ENCODE measurements at places on chromosomes 16 and 17.

- peak; percentile 69 for DNase-seq
Measured at GRCh38 chr17:75843577-75844529, at the start of gene UNC13D. Gene UNC13D, minus strand, starts transcription at chr17:75844404. Its CDS starts 67 bp downstream, at chr17:75844337.

DNA sequence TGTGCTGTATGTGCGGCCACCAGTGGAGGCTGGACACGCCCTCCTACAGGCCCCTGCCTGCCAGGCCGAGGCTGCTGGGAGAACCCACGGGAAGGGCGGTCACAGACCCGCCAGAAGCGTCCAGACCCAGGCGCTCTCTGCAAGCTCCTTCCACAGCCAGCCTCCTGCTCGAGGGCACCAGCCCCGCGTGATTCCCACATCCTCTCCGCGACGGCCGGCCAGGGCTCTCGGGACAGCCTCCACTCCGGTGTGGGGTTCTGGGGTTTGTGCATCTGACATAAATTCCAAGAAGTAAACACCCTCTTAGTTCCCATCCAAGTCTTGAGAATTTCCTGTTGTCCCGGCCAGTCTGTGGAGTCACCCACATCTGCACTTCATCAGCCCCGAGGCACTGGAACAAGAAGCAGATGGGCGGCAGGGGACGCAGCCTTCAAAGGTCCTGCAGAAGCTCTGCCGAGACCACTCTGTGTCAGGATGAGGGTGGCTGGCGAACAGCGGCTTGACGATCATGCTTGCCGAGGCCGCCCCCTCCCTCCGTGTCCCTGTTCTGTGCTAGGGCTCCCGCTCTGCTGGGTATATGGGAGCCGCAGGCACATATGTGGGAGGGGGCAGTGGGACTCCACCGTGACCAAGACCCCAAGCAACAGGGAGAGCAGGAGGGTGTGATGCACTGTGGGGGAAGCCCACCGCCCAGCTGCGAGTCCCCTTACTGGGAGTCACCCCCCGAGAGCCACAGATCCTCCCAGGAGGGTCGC lies 2.4 kb upstream of the TMEM204 start:
- no peak for DNase-seq

DNA sequence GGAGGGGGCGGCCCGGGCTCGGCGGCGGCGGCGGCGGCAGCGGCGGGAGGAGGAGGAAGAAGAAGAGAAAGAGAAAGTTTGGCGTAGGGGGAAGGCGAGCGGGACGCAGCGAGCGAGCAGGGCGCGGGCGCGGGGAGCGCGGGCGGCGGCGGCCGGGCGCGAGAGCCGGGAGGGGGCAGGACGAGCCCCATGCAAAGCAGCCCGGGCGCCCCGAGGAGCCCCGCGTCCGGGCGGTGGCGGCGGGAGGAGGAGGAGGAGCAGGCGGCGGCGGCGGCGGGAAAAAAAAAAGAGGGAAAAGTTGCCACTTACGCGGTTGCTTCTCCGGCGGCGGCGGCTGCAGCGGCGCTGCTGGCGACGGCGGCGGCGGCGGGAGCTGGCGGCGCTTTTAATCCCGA lies 10.3 kb upstream of the ZFHX3 start:
- peak; percentile 44 for DNase-seq

GRCh38 chr16:4106516-4106915 lies 9.7 kb downstream of the ADCY9 start:
- no peak for DNase-seq

- no peak for DNase-seq
Measured at GRCh38 chr16:15770107-15770506, 86.7 kb downstream of the MYH11 start.

DNA sequence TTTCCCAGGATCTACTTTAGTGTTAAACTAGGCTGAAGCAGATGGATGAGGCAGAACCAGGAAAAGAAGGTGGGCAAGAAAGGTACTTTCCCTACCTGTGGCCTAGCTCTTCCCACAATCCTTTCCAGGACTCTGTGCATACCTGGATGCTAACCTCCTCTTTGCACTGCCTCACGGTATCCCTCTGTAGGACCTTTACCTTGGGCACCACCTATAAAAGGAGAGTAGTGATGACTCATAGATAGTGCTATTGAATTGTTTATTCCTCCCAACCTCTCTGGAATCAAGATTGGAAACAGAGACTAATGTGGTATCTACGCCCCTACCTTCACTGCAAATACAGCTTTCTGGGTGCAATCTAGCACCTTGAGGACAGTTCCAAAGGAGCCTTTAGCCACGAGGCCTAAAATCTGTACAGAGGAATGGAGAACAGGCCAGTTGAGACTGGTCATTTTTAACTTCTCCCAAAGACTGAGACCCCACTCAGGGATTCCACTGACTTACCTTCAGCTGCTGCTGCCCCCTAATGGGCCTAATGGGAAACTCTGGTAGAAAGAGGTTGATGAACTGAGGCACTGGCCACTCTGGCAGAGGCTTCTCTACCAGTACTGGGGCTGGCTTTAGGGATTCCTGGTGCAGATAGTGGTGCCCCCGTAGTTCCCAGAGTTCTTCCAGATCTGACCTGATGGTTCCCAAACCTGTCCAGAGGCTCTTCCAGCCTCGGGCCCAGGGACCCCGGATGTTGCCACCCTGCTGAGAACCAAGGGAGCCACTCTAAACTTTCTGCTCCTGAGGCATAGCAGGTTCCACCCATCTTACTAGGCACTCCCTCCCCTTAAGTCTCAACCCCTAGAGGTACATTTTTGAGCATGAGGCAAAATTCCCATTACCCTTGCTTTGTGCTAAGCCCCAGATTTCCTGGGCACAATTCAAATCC lies 781 bp downstream of the RSKR start:
- peak; percentile 38 for DNase-seq

DNA sequence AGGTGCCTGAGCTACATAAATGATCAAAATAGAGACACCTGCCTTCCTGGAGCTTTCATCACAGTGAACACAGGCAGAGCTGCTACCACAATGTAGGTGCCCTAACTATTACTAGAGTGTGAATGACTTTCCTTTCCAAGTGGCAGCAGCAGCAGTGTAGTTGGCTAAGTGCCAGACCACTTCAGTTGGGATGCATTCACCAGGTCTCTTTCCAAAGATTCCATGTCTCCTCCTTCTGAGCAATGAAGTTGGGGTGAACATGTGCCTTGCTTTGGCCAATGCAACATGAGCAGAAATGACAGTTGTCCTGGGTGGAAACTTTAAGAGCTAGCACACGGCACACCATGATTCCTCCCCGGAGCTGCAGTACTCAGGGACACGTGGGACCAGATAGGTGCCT lies 23.3 kb upstream of the CACNG4 start:
- DNase-seq = no peak

DNA sequence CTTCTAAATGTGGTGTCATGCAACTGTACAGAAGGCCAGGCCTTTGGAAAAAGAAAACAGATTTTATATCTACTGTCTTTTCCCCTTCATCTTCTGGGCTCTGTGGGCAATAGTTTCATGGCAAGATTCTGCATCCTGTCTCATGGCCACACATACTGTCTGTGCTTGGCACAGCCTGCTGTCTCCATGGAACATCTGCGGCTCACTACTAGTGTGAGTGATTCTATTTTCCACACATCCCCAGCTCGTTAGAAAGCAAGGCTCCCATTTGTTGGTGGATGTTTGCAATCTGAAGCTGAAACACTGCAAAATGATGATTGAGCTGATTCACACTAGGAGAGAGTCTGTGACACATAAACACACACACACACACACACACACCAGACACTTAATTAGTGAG lies 32.4 kb downstream of the CACNG3 start:
- DNase-seq = no peak

GRCh38 chr16:13150181-13150885 lies 248.9 kb downstream of the SHISA9 start:
- no peak for DNase-seq

DNA sequence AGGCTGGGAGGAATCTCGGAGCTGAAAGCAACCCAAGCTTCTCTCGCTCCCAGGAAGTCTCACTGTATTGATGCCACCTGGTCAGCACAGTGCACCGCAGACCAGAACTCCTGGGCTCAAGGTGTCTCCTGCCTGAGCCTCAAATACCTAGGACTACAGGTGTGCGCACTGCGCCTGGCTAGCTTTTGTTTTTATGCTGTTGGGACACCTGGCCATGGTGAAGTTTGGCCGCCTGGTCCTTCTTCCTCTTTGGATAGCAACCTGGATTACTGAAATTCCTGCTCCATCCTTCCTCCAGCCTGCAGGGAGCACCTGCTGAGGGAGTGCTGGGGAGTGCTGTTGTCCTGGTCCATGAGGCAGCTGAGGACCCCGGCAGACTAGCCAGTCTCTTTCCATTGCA lies 56.6 kb downstream of the COTL1 start:
- no peak for DNase-seq

DNA sequence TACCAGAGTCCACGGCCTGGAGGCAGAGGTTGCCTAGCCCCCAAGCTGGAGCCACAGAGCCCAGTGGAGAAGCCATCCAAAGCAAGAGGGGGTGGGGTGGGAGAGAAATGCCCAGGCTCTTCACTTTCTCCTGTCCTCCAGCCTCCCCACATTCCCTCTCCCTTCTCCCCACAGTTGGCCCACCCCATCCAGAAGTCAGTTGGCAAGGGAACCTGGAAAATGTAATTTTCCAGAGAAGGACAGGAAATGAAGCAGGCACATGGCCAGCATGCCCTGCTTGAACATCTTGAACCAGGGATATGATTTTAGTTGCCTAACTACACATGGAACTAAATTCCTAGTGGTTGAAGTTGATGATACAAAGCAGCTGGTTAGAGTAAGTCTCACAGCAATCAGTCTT lies 73.3 kb upstream of the IRX6 start:
- DNase-seq = no peak

DNA sequence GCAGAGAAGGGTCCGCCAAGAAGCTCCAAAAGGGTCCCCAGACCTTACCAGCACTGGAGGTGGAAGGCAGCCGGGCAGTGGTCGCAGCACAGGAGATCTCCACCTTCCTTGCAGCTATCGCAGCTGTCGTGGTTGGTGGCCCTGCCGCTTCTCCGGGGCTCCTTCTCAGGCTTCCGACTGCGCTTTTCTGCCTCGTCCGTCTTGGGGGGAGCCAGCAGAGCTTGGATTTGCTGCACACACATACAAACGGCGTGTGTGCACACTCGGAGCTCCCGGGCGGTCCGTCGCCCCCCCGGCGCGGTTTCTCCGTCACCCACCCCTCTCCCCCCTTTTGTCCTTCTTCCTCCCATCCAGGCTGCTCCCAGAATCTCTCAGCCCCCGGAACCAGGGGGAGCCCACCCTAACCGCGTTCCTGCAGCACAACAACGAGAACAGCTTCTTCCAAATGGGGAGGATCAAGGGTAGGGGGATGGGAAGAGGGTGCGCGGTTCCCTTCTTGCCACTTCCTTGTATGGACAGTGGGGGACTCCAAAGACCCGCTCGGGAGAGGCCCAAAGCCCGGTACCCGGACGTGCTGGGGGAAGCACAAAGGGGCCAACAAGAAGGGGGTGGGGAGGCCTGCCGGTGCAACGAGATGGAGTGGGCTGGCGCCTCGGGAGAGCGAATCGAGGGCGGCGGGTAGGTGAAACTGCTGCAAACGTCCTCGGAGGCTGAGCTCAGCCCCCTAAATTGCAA lies 1.1 kb downstream of the PHF12 start:
- DNase-seq = peak; percentile 58

GRCh38 chr17:70295731-70296130 lies 126.4 kb downstream of the KCNJ2 start:
- DNase-seq = no peak

- DNase-seq = peak; percentile 75
Measured at GRCh38 chr16:67399218-67399733, 6.0 kb upstream of the TPPP3 start.

DNA sequence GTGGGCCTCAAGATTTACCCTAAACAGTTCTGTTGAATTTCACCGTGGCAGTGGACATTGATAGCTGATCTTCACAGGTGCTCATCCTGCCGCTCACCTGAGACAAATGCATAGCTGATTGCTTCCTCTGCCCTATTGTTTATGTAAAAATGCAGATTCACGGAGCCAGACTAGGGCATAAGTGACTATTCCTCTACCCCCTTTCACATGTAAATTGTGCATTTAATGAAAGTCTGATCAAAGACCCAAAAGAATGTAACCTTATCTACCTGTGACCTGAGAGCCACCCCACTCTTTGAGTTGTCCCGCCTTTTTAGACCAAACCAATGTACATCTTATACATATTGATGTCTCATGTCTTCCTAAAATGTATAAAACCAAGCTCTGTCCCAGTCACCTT lies 312.4 kb upstream of the CDH5 start:
- no peak for DNase-seq

DNA sequence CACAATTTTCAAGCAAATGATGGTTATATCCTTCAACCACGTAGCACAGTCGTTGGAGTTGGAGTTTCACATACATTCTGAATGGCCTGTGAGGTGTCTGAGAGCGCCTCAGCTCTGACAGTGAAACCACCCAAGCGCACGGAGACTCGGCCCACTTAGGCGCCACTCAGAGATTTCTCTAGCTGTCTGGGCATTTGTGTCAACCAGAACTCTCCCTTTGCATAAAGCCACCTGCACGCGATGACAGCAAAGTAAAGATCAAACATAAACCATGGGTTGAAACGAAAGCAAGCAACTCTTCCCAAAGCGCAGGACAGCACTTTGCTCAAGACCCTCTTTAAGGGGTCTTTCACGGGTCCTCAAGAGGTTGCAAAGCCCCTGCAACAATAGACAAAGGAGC lies 533 bp downstream of the SLC6A4 start:
- no peak for DNase-seq

DNA sequence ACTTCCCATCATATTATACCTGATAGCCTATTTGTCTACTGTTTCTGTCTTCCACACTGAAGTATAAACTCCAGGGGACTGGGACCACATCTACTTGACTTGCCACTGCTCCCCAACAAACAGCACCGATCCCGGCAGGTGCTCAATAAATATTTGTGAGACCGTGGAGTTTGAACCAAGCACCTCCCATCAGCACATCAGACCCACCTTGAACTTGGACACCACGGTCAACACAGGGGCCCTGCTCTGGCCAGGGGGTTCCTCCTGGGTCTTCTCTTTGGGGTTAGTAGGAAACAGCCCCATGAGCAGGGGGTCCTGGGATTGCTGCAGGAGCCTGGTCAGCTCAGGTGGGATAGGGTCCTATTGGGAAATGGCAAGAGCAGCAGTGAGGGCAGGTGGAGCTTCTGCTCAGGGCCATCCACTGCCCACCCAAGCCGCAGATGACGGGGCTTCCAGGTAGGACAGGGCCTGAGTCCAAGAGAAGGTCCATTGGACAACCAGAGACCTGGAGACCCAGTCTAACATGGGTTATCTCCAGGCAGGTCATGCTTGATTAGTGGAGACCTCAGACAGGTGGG lies 19.9 kb downstream of the ZNHIT3 start:
- no peak for DNase-seq

DNA sequence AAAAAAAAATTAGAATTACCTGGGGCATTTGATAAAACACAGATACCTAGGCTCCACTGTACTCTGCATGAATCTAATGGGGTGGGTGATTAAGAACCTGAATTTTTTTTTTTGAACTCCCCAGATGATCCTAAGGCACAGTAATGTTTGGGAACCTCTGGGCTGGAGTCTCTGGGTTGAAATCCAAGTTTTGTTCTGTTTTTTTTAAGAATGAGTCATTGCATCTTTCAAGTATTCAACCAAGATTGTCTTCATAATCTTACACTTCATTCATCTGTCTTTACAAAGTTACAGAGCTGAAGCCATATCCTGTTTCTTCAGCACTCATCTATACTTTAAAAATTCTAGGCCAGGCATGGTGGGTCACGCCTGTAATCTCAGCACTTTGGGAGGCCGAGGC lies 52.6 kb downstream of the PIGL start:
- DNase-seq = no peak
